ENCODE measurements at places on chromosomes 7 and 10.

GRCh38 chr7:37434529-37434928, 14.1 kb downstream of the ELMO1 start:
- DNase-seq, result no peak

DNA sequence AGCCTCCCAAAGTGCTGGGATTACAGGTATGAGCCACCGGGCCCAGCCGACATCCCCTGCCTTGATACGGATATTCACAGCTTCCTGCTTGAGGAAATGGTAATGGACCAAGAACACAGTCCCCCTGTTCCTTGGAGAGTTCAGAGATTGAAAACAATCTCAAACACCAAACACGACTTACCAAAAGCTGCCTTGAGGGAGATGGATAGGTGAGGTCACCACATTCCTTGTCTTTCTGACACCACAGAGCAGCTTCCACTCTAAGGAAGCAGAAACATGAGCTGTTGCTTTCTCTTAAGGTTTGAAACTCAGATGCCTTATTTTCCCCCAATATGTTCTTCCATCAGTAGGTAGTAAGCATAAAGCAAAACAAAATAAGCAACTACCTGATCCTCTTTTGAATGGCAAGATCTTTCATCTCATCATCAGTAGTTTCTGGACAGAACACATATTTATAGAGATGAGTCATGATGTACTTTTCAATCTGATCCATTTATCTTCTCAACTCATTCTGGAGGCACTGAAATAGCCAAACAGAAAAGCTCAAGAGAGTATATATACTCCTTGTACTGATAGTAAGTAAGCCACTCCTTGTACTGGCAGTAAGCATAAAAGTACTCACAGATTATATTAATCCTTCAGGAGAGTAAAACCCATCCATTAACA, 199.1 kb upstream of the KCTD7 start:
- no peak for DNase-seq

- DNase-seq, result no peak
Observed at GRCh38 chr10:125093199-125093973, 67.0 kb downstream of the CTBP2 start.

DNA sequence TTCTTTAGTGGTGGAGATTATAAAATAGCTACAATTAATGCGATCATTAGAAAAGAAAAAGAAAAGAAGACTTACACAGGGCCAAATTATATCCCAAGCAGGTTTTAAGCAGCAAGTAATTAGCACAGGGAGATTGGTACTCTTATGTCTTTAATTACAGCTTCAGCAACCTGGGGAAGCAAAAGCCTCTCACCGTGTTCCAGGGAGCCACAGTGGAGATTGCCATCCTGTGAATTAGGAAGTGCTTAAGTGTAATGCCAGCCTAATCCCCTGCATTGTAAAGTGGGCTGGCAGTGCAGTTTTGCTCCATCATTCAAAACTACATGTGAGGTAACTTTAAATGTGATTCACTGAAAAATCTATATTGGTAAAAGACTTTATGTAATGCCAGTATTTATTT, 533.5 kb upstream of the COBL start:
- no peak for DNase-seq

DNA sequence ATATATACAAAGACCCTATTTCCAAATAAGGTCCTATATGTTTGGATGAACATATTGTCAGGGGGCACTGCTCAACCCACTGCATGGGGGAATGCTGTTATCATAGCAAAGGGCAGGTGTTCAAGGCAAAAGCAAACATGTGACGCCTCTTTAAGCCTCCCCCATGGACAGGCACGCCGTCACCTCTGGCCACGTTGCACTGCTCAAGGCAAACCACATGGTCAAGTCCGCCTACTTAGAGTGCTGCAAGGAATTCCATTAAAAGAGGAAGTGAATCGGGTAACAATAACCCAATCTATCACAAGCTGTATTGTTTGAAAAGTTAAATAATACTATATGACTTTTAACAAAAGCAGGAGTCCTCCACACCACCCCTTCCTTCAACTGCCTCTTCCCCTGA, 8.8 kb upstream of the CALD1 start:
- DNase-seq, result no peak

GRCh38 chr7:155489862-155490696, 32.1 kb downstream of the EN2 start:
- DNase-seq, result no peak

DNA sequence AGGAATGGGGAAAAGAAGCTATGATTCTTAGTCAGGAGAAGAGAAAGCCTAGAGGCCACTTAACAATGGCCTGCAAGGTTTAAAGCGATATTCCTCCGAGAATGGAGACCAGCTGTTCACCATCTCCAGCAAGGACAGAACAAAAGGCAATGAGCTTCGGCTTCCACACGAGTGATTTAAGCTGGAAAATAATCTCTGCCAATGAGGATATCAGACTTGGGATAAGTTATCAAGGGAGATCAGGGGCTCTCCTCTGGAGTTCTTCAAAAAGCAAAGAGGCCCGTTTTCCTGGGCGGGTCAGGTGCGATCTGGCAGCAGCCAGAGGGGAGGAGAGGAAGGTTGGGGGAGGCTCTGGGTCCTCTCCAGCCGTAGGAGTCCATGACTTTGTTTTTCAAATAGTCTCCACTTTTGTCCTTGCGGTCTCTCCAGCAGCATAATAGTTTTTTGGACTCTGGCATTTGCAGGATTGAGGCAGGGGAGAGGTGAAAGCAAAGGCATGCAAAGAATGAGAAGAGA, 211.3 kb downstream of the SKIDA1 start:
- DNase-seq, result no peak

GRCh38 chr10:12796401-12797160, 204.9 kb downstream of the CCDC3 start:
- no peak for DNase-seq

Data from sciatic nerve (tissue), 2 donors.